Brain (organoid and tissue), 16 donors: ENCODE measurements at places on chromosomes 6 and 20.

- DNase-seq, result peak; percentile 30
Measured at GRCh38 chr20:54173653-54174456, at the start of gene CYP24A1. Gene CYP24A1, minus strand, starts transcription at chr20:54173986. Its CDS starts 407 bp downstream, at chr20:54173579.

DNA sequence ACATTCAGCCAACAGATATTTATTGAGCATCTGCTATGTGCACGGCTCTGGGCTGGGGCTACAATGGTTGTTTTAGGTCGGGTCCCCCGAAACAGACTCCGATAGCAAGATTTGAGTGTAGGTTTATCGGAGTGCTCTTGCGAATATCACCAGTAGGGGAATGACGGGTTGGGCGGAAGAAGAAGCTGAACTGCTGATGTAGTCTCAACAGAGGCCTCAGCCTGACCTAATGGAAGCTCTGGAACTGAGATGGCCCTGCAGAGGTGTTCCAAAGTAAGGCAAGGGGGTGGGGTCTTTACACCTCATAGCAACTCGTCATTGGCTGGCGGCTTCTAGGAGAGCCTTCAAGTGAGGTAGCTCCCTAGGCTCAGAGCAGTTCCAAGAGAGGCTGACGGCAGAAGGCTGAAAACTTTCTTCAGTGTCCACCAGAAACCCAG, 1.1 kb downstream of the L3MBTL1 start:
- peak; percentile 25 for DNase-seq

GRCh38 chr6:5904532-5904931, 102.2 kb downstream of the NRN1 start:
- no peak for DNase-seq

DNA sequence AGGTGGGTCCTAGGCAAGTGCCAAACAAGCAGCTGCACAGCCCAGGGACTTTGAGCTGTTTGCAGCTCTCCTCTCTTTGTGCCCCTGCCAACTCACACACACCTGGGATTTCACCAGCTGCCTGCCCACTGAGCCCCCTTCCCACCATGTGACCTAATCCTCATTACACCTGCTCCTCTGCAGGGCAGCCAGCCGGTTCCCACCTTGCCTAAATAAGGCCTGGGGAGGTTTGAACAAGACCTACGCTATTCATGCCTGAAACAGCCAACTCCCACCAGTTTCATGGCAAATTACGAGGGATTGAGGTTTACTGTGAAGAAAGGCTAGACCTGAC, 92.6 kb upstream of the SOX4 start:
- no peak for DNase-seq

- DNase-seq, result no peak
Measured at GRCh38 chr6:90425161-90425641, 128.6 kb upstream of the BACH2 start.

DNA sequence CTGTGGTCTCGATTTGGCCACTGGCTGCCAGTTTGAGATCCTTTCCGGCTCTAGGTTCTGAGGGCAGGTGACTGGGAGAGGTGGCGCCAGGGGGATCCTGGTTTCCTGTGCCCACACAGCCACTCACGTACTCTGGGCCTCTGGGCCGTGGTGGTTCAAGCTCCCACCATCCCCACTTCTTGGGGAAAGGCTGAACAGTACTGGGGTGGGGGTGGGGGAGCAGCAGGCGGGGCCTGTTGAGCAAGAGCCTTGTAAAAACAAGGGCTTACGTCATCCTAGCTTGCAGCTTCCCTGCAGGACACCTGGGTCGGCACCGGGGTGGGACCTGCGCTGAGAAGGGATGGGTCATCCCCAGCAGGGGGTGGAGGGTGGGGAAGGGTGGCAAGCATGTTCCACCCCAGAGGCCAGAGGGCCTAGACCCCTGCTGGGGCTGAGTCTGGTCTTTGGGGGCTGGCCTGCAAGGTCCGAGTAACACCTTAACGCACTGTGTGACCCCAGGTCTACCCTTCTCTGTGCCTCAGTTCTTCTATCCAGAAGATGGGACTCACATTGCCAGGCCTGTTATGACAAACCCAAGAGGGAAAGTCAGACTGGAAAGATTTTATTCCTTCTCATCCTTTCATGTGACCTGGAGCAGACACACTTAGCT, 3.1 kb upstream of the CEBPB start:
- no peak for DNase-seq
